Skeletal muscle cell (primary cell): ENCODE measurements at places on chromosomes 1 and 21.

DNA sequence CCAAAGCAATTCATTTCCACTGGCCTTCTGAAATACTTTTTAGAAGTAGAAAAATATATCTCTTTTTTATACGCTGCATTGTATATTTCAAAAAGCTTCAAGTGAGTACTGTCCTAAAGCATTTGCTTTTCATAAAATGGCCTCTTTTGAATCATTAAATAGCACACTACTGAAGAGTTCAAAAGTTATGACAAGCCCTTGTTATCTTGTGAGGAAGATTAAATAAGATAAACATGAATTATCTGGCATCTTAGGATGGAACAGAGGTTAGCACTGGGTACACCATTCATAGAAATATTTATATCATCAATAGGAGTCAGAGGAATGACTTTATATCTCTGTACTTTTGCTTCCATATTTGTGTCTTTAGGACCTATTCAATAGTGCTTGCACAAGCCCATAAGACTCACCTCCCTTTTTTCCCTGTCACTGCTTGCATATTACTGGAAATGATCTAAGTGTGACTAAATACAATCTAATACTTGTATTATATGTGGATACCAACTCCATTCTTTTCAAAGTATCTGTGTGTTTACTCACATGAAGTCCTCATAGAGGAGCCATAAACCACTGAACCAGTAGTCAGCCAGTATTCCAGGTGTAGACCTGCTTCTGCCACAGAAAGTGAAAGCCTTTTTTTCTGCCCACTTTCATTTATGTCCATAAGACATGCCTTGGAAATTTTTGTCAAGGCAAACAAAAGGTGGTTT is 274.2 kb upstream of the C1orf105 start:
- DNase-seq = no peak

- no peak for DNase-seq
Observed at GRCh38 chr1:207497941-207498340, 2.0 kb downstream of the CR1 start.

GRCh38 chr1:112872551-112872962 is 83.4 kb downstream of the SLC16A1 start:
- DNase-seq = peak; percentile 33

DNA sequence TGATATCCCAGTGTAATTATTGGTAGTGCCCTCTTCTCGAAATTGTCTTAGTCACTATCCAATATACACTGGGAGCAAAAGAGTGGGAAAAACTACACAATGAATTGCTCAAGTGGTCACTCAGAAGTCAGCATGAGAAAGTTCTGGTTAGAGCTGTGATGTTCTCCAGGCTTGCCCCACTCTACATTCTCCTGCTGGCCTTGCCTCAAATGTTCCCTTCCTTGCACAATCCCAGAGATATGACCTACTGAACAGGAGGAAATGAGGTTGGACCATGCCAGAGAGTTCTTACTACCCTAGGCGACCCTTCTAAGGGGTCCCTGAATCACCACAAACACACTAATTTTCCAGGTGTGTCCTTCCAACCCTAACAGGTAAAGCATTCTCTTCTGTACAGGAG is 40.8 kb downstream of the GLUL start:
- no peak for DNase-seq

DNA sequence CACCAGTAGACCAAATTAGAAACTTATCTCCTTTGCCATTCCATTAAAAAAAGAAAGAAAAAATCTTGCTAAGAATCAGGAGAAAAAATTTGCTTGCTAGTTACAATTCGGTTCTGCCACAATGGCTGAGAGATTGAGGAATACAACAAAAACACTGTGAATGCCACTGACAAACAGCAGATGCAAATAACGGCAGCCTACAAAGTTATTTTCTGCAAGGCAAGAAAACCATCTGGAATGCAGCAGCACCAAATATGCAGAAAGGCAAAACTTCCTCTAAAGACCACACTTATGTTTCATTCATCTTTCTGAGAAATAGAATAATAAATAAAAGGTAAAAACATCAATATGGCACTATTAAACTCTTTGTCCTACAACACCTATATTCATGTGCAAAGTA is 75.7 kb downstream of the ENAH start:
- no peak for DNase-seq

GRCh38 chr1:89610457-89611011 is 22.4 kb upstream of the LRRC8C start:
- no peak for DNase-seq

- DNase-seq = no peak
Observed at GRCh38 chr1:7588457-7588827, 182.7 kb upstream of the VAMP3 start.

- no peak for DNase-seq
Observed at GRCh38 chr21:42298237-42298636, 17.0 kb downstream of the TFF3 start.

DNA sequence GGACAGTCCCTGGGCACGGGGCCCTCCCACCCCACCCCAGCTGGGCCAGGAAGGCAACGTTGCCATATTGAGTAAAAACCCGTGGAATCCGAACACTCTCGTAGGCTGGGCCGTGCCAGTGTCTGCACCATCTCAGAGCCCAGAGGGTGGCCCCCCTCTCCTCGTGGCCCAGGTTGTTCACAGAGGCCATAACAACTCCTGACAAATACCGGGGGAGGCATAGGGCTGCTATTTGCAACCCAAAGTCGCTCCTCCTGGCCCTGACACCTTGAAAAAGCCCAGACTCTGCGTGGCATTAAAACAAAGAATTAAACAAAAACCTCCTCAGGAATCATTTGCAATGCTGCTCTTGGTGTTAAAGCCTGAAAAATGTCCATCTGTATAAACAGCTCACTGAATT is 141.4 kb downstream of the CASZ1 start:
- DNase-seq = no peak

DNA sequence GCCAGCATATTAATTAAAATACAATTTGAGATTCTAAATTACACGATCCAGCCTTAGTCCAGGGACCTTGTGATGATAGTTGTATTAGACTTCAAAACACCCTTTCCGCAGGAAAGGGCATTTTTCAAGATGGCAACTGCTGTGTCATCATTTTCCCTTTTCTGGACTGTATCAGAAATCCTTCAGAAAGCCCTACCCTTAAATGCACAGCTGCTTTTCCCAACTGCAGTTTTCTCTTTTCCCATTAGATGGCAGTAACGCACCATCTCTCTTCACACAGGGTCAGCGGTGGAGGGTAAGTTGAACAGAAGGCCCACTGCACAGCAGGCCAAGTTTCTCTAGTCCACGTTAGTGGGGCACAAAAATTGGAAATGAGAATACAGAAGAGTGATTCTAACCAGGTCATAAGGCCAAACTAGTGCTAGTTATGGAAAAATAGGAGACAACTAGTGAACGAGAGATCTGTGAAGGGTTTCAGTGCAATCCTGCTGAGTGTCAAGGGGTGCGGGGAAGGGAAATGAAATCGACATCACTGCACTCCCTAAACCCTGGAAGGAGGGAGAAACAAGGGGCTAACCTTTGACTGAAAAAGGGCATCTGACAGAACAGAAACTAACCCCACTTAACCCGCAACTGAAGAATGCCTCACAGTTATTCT is 22.1 kb upstream of the TDRD10 start:
- DNase-seq = peak; percentile 40

DNA sequence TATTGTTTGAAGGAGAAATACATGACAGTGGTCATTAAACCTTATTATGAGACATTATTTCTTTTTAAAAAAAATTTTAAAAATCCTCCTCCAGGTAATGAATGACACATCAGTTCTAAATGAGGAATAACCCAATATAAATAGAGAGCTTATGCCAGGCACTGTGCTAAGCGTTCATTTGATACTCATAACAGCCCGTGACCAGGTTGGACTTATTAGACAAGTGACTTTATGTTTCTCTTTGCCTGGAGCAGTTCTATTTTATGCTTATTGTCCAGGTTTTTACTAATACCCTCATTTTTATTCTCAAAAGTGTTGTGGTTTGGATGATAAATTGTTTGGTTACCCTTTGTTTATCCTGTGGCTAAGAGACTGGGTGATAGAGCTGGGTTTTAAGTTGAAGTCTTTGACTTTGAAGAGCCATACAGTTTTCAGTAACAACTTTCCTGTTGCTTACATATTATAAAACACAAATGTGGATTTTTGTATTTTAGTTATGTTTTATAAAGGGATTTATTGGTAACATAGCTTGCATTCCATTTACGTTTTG is 84.2 kb downstream of the RABGAP1L start:
- DNase-seq = no peak

- no peak for DNase-seq
Observed at GRCh38 chr1:207282496-207283380, 38.7 kb upstream of the CD55 start.

GRCh38 chr1:238950784-238951183 is 435.6 kb upstream of the CHRM3 start:
- DNase-seq = no peak
